ENCODE measurements at places on chromosomes 7 and 10. TPM values are rescaled to one million over a fixed set of nuclear protein-coding genes. Genes with fewer than 3 reads are reported as not detected.

Gene RASA4B
- total RNA-seq: 16.2 TPM

Gene GHRHR
- not detected for total RNA-seq

GRCh38 chr7:134042307-134042706 lies 84.8 kb upstream of the LRGUK start:
- DNase-seq: no peak

DNA sequence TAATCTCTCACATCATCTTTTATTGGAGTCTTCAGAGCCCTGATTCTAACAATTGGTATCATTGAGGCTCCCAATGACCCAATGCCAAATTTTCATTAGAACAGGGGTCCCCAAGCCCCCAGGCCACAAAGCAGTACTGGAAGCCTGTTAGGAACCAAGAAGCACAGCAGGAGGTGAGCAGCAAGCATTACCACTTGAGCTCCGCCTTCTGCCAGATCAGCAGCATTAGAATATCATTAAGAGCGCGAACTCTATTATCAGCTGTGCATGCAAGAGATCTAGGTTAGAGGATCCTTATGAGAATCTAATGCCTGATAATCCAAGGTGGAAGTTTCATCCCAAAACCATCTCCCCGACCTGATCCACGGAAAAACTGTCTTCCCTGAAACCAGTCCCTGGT lies 23.1 kb downstream of the KIF5B start:
- DNase-seq: no peak

DNA sequence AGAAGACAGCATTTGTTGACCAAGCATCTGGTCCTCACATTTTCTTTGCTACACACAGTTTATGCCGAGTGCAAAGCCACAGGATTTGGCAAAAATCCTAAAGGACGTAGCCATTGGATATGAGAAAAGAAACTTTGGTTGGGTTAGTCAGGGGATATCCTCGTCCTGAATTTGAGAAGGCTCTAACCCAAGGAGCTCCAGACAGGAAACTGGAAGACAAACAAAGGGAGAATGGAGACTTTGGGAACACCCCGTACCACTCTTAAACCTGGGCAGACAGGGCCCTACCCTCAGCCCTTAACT lies 146.6 kb upstream of the FRMD4A start:
- DNase-seq: no peak

DNA sequence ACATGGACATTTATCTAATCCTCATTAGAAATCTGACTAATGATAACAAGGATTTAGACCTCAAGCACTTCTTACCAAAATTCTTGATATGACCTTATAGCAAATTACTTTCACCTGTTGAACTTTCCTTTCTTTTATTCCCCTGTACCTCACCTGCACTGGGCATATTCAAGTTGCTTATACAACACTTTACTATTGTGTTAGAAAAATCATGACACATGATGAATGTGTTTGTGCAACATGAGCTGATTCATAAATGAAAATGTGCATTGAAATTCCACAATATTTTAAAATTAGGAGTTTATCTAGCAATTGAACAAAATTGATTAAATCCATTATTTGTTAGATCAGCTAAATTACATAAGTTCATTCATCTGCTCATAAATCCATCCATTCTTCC lies 160.6 kb downstream of the CFTR start:
- DNase-seq: no peak

- DNase-seq: no peak
Measured at GRCh38 chr10:120944586-120945125, 93.5 kb downstream of the WDR11 start.
